ENCODE measurements at places on chromosomes 12 and 14.

- DNase-seq: no peak
Observed at GRCh38 chr12:30962047-30962446, 35.5 kb downstream of the TSPAN11 start.

- DNase-seq: peak; percentile 78
Observed at GRCh38 chr14:20683891-20684661, at the start of gene RNASE4. Gene RNASE4 (plus strand): TSS chr14:20684560. CDS start chr14:20699372, 14,812 bp downstream.

DNA sequence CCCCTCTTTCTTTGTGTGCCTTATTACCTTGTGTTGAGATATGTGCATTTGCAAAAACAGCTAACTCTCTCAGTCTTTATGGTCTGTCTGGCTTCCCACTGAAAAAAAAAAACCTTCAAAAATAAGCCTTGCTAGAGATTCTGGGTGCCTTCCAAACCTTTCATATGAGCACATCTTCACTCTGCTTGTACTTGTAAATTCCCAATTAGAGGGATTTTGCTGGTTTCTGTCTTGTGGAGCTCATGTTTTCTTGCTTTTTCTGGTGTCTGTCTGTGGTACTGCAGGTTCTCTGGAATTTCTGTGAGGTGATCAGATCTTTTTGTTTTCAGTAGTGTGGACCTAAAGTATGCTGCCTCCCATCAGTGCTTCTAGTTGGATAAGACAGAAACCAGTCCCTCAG lies 100.1 kb downstream of the PIK3C2G start:
- DNase-seq: no peak

DNA sequence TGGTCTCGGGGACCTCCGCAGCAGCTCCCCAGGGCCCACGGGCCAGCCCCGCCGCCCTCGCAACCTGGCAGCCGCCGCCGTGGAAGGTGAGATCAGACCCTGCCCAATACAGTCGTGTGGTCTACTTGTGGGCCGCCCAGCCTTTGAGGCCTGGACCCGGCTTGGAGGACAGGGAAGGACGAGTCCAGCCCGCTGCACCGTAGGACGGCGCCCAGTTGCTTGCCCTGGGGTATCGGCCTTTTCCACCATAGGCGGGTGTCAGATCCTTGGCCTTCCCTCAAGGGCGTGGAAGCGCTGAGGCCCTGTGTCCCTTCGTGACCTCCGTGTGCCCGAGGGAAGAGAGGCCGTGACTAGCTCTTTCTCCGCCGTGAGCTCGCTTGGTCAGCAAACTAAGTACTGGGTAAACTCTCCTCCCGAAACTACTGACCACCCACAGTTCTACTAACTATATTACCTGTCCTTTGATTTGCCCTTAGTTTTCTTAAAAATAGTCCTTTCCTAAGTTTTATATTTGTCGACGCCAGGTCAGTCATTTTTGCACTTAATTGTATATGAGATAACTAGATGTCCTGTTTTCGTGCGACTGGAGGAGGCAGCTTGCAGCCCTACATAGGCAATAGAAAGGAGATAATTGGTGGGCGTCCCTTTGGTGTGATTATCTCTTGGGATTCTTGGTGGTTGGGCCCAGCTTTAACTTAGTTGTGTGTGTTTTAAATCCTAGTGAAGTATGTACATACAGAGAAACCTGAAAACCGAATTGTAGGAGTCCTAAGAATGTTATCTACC lies 757 bp downstream of the SLC25A3 start:
- DNase-seq: no peak

GRCh38 chr14:94562022-94562421 lies 780 bp downstream of the SERPINA4 start:
- no peak for DNase-seq

DNA sequence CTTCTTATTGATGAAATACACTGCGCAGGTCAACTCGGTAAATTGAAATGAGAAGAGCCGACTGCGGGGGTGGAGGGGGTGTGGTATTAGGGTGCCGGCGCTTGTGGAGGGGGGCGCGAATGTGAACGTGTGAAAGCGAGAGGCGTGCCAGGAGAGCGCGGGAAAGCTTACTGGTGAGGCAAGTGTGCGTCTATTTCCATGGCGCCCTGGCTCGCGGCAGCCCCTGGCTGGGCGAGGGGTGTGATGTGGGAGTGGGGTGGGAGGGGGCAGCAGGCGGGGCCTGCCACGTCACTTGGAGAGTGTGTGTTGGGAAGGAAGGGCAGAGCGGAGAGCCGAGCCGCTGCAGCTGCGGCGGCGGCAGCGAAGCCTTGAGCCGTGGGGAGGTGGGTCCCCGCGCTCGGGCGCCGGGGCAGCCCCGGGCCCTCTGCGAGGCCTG lies 88.8 kb downstream of the GALNT8 start:
- no peak for DNase-seq

- DNase-seq: peak; percentile 45
Observed at GRCh38 chr12:87995581-87996178, 33.5 kb downstream of the C12orf50 start.

- DNase-seq: peak; percentile 45
Observed at GRCh38 chr12:25054783-25055144, 105.9 kb upstream of the BCAT1 start.

Measured in activated CD4-positive, alpha-beta T cell treated with anti-CD3 and anti-CD28 coated beads, Interleukin-2, amount 10 ng/mL, durations not matched to agents 7 days and 5 days (primary cell).